ENCODE measurements at places on chromosomes 3 and 15.
A peak's percentile ranks its signal among the peaks of the same experiment; 100 is the strongest.

GRCh38 chr15:49901321-49901720, 217.7 kb downstream of the ATP8B4 start:
- no peak for DNase-seq

- no peak for DNase-seq
Measured at GRCh38 chr3:42497009-42497731, 5.3 kb upstream of the VIPR1 start.

DNA sequence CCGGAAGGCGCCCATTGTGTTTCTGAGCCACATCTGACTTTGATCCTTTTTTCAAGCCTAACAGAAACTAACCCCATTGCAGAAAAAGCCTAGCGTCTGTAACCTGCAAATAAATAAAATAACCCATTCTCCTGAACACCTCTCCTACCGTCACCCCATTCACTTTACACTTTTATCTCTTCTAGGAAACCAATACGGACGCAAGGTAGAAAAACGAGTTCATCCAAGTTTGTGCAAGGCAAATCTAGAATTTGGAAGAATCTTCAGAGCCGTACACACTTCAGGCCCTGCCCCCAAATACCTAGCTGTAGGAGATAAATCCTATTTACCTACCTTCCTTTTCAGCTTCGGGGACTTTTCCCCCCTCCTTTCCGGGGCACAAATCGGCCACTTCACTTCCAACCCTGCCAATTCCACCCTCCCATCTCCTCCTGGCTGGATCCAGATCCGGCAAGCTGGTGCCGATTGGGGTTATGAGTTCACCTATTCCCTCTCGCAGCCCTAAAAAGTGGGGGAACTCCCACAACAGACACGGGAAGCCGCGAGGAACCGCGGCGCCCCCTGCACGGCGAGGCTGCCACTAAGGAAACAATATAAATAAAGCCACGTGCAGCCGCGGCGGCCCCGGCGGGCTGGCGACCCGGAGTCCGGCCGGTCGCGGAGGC, 987 bp downstream of the PRTG start:
- no peak for DNase-seq

- DNase-seq: no peak
Measured at GRCh38 chr3:64708456-64708855, 20.7 kb upstream of the ADAMTS9 start.

GRCh38 chr3:69058947-69059224, 6.8 kb upstream of the TMF1 start:
- DNase-seq: no peak

- DNase-seq: no peak
Measured at GRCh38 chr15:84600331-84600686, 500 bp upstream of the ZSCAN2 start.

DNA sequence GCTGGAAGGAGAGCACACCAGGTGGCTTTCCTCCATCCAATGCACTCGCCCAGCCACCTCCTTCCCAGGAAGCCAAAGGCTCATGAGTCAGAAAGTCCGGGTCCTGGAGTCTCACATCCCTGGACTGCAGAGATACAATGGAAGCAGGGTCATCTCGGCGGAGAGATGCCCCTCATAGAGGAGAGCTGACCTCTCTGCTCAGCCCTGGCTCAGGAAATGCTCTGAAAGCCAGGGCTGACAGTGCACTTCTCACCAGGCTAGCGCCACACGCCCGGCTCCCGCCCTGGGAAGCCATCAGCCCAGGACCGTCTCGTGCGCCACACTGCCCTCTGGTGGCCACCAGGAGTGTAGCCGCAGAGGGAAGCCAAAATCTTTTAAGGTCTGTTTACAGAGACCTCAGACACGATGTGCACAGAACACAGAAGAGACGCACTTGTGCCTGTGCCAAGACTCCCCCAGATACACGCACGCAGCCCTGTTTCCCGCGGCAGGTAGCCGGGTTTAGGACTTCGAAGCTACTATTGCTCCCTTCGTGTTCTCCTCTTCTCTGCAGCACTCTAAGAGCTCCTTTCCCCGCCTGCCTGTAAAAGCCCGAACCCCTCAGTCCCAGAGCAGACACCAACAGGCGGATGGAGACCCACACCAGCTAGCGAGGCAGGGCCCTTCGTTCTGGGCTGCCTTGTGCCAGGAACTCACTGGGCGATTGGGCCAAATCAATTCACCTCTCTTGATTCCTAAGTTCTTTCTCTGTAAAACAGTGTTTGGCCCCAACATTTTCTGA, 9.7 kb downstream of the NTRK3 start:
- DNase-seq: peak; percentile 60

GRCh38 chr3:150022381-150023238, 51.9 kb upstream of the PFN2 start:
- DNase-seq: no peak

- no peak for DNase-seq
Measured at GRCh38 chr15:53716909-53717876, 42.3 kb downstream of the WDR72 start.

GRCh38 chr3:135834465-135834864, 131.1 kb upstream of the PPP2R3A start:
- no peak for DNase-seq

DNA sequence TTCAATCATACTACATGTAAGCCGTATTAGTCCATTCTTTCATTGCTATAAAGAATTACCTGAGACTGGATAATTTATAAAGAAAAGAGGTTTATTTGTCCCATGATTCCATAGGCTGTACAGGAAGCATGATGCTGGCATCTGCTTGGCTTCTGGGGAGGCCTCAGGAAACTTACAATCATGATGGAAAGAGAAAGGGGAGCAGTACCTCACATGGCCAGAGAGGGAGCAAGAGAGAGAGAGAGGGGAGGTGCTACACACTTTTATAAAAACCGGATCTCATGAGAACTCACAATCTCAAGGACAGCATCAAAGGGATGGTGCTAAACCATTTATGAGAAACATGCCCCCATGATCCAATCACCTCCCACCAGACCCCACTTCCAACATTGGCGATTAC, 14.3 kb upstream of the CLASP2 start:
- no peak for DNase-seq

- no peak for DNase-seq
Measured at GRCh38 chr3:127544803-127545201, 45.7 kb downstream of the TPRA1 start.

DNA sequence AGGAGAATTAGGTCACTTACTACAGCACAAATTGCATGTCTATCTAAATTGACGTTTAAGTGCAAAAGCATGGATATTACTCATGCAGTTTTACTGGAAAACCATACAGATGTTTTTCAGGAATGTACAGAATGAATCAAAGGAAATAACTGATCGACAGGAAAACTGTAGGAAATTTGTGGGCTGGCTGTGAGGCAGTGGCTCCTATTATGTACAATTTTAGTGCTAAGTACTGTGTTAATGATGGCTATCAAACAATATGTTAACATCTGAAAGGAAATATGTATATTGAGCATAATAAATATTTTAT, 6.9 kb downstream of the NUDT16 start:
- no peak for DNase-seq

DNA sequence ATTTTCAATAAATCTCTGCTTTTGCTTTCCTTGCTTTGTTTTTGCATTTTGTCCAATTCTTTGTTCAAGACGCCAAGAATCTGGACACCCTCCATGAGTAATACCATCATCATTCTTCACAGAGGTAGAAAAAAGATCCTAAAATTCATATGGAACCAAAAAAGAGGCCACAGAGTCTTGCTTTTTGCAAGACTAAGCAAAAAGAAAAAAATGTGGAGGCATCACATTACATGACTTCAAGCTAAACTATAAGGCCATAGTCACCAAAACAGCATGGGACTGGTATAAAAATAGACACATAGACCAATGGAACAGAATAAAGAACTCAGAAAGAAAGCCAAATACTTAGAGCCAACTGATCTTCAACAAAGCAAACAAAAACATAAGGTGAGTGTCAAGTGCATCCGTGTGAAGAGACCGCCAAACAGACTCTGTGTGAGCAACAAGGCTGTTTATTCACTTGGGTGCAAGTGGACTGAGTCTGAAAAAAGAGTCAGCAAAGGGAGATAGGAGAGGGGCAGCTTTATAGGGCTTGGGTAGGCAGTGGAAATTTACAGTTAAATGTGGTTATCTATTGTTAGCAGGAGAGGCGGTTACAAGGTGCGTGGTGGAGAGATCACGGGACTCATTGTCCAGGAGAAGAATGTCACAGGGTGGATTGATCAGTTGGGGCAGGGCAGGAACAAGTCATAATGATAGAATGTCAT, 10.9 kb downstream of the STRIT1 start:
- no peak for DNase-seq

GRCh38 chr3:28947751-28948150, 333.1 kb upstream of the RBMS3 start:
- no peak for DNase-seq

GRCh38 chr15:96992817-96993216, 662.3 kb downstream of the NR2F2 start:
- DNase-seq: no peak

DNA sequence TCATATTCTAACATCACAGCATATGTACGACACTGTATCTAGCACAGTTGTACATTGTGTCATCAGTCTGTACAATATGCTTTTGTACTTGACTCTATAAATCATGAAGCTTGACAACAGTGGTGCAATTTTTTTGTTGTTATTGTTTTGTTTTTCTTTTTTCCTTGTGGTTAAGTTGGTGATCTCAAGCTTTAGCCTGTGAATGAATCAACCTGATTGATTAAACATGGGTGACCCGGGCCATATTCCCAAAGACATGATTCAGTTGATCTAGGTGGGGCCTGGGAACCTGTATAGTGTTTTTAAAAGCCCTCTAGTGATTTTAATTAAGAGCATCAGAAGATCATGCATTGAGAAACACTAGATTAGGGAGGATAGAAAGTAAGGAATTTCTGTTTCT, 101.8 kb upstream of the AADACL2 start:
- no peak for DNase-seq

DNA sequence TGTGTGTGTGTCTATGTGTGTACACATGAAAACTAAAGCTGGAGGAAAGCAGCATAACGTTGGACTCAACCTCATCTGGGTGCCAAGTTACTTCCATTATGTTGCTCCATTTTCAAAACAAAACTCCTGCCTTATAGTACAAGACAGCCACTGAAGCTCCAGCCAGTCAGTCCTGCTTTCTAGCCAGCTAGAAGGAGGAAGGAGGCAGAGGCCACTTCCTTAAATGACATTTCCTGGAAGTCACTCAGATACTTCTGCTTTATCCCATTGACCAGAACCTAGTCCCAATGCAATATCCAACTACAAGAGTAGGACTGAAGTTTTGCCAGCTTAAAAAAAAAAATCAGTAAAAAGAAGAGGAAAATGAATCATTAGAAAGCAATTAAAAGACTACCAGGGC, 31.7 kb downstream of the CADPS start:
- no peak for DNase-seq

DNA sequence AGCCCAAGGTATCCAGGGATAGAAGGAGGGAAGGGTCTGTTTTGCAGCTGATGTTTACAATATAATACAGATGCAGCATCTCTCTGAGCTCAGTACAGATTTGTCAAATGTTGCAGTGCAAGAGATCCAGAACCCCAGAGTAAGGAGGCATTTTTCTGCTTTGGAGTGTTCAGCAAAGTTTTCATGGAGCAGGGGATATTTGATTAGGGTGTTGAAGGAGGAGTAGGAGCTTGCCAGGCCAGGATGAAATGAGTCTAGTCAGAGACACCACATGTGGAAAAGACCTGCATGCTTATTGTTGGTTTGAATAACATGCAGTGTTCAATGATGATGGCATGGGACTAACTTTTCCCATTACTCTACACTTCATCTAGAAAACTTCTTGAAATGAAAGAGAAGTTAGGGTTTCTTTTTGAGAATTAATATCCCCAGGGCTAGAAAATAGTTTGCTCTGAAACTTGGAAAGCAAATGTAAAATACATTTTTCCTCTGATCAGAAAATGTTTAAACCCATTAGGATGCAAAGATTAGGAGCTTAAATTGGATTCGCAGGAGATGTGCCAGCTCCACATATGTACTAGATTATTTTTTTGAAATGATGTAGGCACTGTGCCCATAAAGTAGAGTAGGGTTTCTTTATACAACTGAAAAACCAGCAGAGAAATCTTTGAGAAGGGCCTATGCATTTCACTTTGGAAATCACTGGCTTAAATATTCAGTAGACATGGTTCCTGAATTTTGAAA, 243.8 kb downstream of the CACNA2D3 start:
- no peak for DNase-seq

DNA sequence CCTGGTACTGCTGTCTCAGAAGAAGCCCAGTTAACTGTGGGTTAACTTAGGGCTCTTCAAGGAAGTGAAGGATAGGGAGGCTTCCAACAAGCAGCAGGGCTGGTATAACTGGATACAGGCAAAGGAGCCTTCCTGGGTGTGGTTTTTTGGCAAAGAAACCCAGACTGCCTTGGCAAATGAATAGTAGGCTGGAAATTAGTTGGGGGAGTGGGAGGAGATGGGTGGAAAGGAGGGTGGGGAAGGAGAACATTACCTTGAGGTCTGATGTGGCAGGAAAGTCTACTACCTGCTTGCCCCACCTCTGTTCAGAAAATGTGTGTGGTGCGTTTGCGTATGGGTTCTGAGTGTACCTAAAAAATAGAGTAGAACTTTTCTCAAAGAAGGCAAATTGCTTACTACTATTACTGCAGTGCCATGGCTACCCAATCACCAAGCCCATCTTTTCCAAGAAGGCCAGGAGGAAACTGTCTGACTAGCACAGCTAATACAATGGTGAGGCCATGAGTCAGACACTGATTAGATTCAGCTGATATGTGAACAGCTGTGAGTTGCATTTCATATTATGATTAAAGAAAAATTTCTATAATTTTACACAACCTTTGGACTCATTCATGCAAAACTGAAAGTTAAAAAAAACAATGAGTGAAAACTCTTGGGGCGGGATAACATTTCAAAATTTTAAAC, 55.2 kb downstream of the SPTSSB start:
- DNase-seq: no peak

DNA sequence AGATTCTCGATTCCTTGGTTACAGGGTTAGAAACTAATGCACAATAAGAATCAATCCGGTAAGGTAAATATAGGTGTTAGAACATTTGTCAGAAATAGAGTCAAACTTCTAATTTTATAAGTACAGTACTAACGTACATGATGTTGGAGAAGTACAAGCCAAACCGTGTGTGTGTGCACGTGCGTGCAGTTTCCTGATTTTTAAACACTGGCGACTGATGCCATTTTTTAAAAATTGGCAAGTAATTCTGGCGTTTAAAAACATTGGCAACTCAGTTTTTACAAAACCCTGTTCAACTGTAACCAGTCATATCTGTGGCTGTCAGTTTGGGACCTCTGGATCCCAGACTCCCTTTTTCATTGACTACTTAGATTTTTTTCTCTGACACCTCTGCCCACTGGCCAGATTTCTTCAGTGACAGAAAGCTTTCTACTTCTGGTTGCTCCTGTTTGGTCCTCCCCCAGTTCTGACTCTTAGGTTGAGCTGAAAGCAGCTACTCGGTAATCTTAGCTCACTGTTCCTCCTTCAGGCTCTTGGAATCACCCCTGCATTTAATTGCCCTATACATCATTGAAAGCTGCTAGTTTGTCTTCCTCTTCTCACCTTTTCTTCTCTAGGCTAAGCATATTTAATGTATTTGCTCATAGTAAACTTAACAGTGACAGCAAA, 843 bp downstream of the ATG7 start:
- no peak for DNase-seq

GRCh38 chr15:80183886-80184285, 31.1 kb downstream of the FAH start:
- DNase-seq: no peak
